ENCODE measurements at places on chromosomes 1 and 21.

DNA sequence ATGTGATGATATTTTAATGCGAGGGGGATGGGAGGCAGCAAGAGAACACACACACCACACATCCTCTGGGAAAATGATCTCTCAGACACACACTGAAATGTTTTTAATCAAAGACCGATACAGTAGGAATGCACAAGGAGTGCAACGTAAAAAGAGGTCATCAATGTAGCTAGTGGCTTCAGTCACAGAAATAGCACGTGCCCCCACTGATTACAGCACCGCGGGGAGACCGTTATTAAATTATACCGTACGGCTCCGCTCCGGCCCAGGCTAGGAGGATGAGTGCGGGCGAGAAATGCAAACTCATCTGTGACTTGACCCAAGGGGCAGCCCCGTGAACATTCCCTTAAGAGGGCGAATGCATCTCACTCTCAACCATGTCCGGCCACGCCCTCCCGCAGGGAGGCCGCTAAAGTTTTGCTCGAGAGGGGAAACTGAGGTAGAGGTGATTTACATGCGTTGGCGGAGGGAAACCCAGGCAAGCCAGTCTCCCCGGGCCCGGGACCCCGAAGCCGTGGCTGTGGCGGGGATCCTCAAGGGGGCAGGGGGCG lies 552 bp downstream of the UBR4 start:
- peak; percentile 78 for DNase-seq

DNA sequence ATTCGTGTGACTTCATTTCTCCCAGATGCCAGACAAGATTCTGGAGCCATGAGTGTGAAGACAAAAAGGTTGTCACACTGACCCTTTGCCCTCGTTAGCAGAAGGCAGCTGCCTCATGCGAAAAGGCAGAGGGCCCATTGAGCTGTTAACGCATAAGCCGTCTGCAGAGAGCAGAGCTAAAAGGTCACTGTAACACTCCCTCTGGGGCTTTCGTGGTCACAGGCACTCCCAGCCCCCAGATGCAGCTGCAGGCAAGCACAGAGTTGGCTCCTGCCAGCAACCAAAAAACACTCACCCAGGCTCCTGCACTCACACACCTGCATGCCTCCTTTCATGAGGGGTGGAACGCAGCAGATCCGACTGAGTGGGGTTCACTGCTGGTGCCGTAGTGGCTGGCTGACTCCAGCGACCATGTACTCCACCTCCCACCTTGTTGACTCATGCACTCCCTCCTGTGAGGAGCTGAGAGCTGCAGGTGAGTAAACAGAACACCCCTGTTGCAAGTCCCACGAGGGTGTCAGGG lies 287.5 kb downstream of the SMYD3 start:
- DNase-seq, result peak; percentile 59

DNA sequence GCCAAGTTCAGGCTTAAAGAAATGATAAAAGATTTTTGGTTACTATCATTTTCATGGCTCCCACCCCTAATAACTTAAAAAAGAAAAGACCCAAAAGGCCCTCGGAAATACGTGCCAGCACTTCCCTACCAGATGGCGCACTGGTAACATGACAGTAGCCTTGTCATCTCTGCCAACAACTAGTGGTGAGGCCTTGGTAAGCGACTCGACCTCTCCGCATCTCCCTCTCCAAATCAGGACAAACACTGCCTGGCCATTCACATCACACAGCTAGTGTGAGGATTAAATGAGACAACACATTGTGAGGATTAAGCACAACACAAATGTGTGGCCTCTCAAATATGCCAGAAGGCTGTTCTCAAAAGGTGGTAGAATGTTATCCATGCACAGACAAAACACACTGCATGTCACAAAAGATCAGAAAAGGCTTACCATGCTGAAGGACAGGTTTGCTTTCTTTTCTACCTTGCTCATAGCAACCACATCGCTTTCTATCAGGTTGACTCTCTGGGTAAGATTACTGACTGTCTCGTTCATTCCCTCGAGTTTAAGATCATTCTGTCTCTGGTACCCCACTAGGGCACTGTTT lies 16.4 kb downstream of the TEX38 start:
- peak; percentile 24 for DNase-seq

DNA sequence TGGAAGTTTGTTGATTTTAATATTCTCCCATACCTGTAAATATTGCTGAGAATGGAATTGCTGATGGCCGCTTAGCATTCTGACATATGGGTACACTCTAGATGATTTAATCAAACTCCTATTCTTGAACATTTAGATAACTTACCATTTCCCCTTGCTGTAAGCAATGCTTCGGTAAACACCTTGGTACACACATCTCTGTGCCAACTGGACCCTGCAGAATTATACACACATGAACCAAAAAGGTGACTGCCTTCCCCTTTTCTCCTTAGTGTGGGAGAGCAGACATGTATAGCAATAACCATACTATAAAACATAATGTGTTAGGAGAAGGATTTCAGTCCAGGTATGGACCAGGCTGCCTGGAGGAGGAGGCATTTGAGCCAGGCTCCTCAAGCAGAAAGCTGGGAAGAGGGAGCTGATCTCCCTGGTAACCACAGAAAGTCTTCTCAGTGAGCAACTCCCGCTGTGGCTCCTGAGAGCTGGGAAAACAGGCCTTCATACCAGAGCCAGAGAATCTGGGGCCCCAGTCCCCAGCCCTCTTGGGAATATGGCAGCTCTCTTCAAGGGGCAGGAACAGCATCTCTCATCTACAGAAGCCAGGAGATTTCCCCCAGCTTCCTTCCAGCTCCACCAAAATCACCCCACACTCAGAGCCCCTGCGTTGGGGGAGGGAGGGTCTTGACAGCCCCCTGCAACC lies 33.9 kb upstream of the CSF1 start:
- no peak for DNase-seq

GRCh38 chr1:242017580-242018233 lies 18.8 kb upstream of the MAP1LC3C start:
- peak; percentile 79 for DNase-seq

GRCh38 chr1:34753163-34753562 lies 1.7 kb upstream of the GJB5 start:
- DNase-seq, result no peak

GRCh38 chr1:229340496-229340895 lies 2.4 kb downstream of the CCSAP start:
- no peak for DNase-seq

GRCh38 chr1:31447210-31447609 lies 34.2 kb downstream of the SERINC2 start:
- DNase-seq, result no peak

DNA sequence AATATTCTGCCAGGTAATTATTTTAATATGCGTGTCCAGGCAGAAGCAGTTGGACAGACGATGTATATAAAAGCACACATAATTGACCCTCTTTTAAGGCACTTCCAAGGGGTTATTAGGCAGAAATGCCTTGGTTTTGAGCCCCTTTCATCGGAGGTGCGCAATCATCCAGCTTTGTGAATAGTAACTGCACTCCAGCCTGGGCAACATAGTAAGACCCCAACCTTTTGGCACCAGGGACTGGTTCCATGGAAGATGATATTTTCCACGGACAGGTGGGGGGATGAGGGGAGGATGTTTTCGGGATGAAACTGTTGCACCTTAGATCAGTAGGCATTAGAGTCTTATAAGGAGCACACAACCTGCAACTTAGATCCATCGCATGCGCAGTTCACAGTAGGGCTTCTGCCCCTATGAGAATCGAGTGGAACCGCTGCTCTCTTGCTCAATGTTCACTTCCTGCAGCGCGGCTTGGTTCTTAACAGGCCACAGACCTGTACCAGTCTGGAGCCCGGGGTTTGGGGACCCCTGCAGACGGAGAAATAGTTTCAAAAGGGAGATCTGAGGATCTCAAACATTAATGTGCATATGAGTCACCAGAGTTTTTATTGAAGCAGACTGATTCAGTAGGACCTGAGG lies 1.8 kb upstream of the MCOLN2 start:
- DNase-seq, result peak; percentile 75
